ENCODE measurements at places on chromosomes 1 and 21.

DNA sequence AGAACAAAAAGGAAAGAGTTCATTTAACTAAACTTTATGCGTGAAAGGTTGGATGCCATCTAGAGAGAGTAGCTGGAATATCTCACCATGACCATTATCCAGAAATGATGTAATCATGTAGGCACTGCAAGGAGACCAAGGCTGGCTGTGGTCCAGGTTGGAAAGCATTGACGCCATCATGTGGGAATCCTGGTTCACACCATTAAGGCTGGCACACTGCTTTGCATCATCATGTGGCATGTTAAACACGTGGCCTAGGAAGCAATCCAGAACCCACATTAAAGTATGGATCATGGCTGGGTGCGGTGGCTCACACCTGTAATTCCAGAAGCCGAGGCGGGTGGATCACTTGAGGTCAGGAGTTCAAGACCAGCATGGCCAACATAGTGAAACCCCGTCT lies 4.3 kb downstream of the ADAMTS1 start:
- DNase-seq: peak; percentile 88

DNA sequence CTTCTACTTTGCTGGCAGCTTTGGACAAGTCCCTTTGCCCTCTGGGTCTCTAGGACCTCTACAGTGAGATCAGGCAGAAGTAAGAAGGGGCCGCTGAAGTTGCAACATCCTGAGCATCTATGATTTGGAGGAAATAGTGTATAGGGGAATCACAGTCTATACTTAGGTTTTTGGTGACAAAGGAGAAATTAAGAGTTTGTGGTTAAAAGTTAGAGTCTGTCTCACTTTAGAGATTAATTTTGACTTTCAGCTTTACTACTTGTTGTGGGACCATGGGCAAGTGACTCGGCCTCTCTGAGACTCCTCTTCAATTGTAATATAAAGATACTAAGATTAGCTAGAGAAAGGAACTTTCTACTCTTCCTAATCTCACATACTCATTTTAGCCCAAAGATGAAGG lies 33.1 kb upstream of the LMX1A start:
- no peak for DNase-seq

DNA sequence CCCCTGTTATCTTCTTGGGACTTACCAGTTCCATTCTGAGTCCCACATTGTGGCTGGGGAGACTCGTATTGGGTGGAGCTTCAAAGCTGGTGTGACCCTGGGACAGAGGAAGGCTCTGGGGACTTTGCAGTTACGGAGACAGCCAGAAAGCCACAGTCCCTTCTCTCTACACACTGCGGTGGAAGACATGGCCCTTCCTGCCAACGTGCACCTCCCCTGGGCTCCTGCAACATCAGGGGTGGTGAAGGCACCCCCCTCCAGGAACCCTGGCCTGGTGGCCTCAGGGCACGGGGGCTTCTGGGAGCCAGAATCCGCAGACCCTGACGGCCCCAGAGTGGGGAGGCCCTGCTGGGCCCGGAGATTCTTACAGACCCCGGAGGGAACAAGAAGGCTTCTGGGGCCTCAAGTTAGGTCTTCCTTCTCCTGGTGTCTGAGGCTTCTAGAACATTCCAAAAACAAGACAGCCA lies 113.0 kb downstream of the SIK1 start:
- DNase-seq: no peak

DNA sequence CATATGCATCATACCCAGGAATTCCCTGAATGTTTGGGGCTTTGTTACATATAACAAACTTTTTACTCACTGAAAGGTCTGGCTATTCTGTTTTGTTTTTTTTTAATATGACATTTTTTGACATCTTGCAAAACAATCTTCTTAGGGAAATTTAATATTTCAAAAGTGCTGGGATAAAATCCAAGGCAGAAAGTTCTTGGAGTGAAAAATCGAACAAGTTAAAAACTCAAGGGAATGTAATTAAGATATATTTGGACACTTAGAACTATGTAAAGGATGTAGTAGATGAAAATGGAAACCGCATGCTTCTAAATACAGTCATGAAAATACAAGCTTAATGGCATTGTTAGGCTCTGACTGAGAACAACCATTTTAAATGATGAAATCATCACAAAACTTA lies 8.6 kb downstream of the CHODL start:
- DNase-seq: no peak

- no peak for DNase-seq
Observed at GRCh38 chr1:235366286-235366685, 941 bp upstream of the TBCE start.

DNA sequence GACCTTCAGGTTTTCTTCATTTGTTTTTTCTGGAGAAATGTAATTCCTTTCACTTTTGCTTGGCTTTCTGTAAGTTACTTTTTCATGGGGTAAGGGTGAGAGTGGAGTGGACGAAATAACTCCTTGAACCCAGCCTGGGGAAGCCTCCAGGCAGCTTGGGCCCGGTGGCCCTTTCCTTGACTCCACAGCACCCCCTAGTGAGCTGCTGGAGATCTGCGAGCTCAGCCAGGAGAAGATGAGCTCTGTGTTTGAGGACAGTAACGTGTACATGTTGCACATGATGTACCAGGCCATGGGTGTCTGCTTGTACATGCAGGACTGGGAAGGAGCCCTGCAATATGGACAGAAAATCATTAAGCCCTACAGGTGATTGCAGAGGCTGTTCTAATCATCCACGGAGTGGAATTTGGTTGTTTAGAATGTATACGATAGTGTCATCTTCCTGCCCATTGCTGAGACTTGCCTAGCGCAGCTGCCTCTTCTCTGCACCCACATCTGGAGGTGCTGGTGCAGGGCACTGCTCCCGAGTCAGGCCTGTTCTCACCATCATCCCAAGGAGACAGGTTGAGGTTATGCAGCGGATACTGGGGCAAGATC lies 51.0 kb downstream of the SMYD2 start:
- DNase-seq: peak; percentile 54

- DNase-seq: no peak
Observed at GRCh38 chr1:48979940-48980339, 203.2 kb upstream of the BEND5 start.

DNA sequence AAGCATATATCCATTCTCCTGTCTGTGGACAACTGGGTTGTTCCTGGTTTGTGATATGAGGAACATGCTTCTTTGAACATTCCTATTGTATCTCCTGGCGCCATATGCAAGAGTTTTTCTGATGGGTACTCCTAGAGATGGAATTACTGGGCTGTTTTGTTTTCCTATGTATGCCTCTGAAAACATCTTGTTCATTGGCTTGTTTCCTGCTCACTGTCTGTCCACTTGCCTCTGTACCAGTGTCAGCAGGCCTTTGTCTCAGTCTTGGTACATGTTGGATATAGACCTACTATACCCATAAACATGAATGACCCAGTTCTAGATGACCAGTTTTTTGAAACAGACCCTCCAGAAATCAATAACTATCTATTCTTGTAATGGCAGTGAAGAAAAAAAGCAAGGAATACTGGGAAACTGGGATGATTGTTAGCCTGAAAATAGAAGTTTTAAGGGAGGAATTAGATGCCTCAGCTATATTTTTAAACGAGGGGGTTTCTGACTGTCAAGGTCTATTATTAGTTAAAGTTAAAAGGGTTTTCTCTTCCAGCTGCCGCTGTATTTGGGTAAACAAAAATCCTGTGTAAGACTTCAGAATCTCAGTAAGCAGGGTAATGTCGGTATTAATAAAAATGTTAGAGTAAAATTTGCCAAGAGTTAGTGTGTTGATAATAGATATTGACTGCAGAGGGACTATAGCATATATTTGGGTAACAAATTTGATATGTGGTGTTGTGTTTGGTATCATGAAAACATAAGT lies 103.6 kb downstream of the RYR2 start:
- DNase-seq: no peak

DNA sequence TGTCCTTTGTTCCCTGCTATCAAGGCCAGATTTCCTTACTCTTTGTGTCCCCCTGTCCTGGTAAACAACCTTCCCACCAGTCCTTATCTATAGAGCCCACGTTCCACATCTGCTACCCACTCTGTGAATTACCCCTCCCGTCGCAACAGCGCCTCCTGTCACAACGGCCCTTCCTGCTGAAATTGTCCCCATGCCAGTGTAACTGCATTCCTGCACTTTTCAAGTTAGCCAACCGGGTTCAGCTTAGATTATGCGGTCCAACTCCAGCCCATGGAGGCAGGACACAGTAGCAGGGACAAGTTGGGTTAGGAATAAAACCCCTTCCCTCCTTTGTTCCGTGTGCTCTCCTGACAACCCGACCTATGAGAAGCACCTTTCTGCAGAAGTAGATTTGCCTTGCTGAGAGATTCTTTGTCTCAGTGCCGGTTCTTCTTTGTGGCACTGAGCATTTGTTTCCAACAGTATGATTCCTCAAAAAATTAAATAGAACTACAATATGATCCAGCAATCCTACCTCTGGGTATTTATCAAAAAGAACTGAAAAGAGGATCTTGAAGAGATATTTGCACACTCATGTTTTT lies 180.3 kb downstream of the PTBP2 start:
- no peak for DNase-seq

GRCh38 chr1:246012341-246012740 lies 494.7 kb downstream of the SMYD3 start:
- peak; percentile 49 for DNase-seq

DNA sequence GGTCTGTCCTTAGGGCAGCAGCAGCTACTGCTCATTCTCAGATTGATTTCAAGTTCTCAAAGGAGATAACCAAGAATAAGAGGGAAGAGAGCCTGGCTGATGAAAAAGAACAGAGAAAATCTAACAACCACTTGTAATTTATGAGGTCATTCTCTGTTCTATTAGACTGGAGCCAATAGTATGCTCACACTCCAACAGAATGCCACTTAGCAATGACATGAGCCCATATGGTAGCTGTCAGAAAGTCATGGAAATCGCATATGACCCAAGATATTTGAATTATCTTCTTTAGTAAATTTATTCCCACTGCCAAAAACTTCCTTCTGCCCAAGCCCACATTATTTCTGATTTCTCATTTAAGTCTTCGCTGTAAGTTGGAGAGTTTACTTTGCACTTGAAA lies 53.7 kb upstream of the PLA2G4A start:
- DNase-seq: no peak

- DNase-seq: no peak
Observed at GRCh38 chr1:79955966-79956365, 949.4 kb upstream of the ADGRL4 start.

- DNase-seq: no peak
Observed at GRCh38 chr1:148363439-148363810, 119.7 kb downstream of the PPIAL4G start.
